ENCODE measurements at places on chromosomes 12 and 14.

DNA sequence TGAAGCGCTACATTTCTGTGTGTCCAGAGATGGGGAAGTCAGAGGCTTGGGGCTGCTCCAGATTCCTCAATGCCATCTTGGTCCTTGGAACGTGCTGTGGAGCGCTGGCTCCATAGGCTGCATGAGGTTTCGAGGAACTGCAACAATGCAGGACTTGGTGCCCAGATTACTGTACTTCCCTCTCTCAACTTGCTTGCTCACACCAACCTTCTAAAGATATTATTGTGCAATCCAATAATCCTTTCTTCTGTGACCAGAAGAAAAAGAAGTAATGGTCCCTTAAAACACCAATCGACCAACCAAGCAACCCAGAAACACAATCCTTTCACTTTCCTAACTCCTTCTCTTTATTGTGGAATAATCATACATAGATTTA is 3.7 kb downstream of the PRICKLE1 start:
- H3K36me3 ChIP-seq = no peaks in the 10 kb centered on the region
- peaks cover 29% of the 10 kb centered on the region for H3K27me3 ChIP-seq
- H3K4me3 ChIP-seq = no peak overlapping the region
- DNase-seq = no peak
- no peak overlapping the region for H3K27ac ChIP-seq

GRCh38 chr12:40794087-40794486 is 101.8 kb downstream of the CNTN1 start:
- DNase-seq = no peak
- no peaks in the 10 kb centered on the region for H3K27me3 ChIP-seq
- peaks cover 21% of the 10 kb centered on the region for H3K4me1 ChIP-seq
- H3K27ac ChIP-seq = no peak overlapping the region
- no peaks in the 10 kb centered on the region for H3K36me3 ChIP-seq

GRCh38 chr12:47721431-47721973 is 3.8 kb downstream of the ENDOU start:
- H3K36me3 ChIP-seq = no peaks in the 10 kb centered on the region
- H3K4me1 ChIP-seq = peaks cover 22% of the 10 kb centered on the region
- H3K27me3 ChIP-seq = no peaks in the 10 kb centered on the region

GRCh38 chr12:128338386-128339125 is 71.6 kb downstream of the TMEM132C start:
- no peaks in the 10 kb centered on the region for H3K36me3 ChIP-seq
- peak overlapping the region; percentile 51 for H3K27ac ChIP-seq
- H3K4me1 ChIP-seq = peaks cover 45% of the 10 kb centered on the region
- H3K4me3 ChIP-seq = peak overlapping the region; percentile 62
- no peak for DNase-seq

- H3K36me3 ChIP-seq = no peaks in the 10 kb centered on the region
- no peak overlapping the region for H3K4me3 ChIP-seq
- H3K4me1 ChIP-seq = peaks cover 18% of the 10 kb centered on the region
- H3K27ac ChIP-seq = no peak overlapping the region
- no peak for DNase-seq
These were observed 7.7 kb upstream of the MEG3 start for GRCh38 chr14:100818221-100818699.

GRCh38 chr12:91326058-91327027 is 143.7 kb upstream of the DCN start:
- H3K4me1 ChIP-seq = peaks cover 6% of the 10 kb centered on the region
- H3K36me3 ChIP-seq = no peaks in the 10 kb centered on the region
- no peak overlapping the region for H3K27ac ChIP-seq
- no peak overlapping the region for H3K4me3 ChIP-seq

GRCh38 chr12:72269491-72269890 is 2.7 kb upstream of the TRHDE start:
- H3K36me3 ChIP-seq = no peaks in the 10 kb centered on the region
- no peak for DNase-seq
- peaks cover 16% of the 10 kb centered on the region for H3K4me1 ChIP-seq
- H3K27me3 ChIP-seq = peaks cover 59% of the 10 kb centered on the region
- no peak overlapping the region for H3K4me3 ChIP-seq

DNA sequence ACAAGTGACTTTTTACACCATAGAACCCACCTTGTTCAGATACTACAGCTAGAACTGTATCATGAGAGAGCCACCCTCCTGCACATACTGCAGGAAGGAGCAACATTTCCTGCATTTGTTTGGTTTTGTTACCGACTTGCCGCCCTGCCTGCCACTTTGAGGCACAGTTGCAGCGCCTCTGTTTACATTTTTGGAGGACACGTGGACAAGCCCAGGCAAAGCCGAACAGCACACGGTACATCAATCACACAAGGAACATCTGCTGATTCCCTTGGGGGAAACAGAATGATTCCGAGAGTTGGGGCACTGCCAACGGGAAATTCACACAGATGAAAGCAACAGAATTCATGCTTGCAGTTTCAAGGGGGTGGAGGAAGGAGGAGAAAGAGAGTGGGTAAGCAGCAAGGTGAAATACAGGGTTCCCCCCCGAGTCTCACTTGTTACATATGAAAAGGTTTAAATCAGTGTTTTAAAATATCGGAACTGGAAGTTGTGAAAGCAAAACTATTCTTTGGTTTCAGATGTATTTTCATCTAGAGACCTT is 110.7 kb downstream of the BTG1 start:
- H3K36me3 ChIP-seq = no peaks in the 10 kb centered on the region
- H3K4me3 ChIP-seq = peak overlapping the region; percentile 5
- DNase-seq = no peak
- peaks cover 49% of the 10 kb centered on the region for H3K4me1 ChIP-seq
- peak overlapping the region; percentile 3 for H3K27ac ChIP-seq

DNA sequence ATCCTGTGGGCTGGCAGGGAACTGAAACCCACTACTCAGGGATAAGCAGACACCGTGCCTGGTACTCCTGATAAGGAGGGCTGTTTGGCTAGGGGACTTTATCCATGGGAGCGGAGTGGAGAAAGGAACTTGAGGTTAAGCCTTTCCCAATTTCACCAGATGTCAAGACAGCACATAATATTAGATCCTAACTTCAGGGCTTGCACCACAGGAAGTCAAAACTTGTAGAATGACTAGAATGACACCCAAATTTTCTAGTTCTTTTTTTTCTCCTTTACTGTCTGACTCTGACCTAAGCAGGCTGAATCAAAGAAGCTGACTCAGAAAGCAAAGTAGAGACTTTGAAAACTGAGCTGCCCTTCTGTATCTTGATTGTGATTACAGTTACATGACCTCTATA is 7.1 kb upstream of the CGRRF1 start:
- no peak overlapping the region for H3K27ac ChIP-seq
- no peaks in the 10 kb centered on the region for H3K4me1 ChIP-seq
- no peaks in the 10 kb centered on the region for H3K36me3 ChIP-seq
- H3K4me3 ChIP-seq = no peak overlapping the region

DNA sequence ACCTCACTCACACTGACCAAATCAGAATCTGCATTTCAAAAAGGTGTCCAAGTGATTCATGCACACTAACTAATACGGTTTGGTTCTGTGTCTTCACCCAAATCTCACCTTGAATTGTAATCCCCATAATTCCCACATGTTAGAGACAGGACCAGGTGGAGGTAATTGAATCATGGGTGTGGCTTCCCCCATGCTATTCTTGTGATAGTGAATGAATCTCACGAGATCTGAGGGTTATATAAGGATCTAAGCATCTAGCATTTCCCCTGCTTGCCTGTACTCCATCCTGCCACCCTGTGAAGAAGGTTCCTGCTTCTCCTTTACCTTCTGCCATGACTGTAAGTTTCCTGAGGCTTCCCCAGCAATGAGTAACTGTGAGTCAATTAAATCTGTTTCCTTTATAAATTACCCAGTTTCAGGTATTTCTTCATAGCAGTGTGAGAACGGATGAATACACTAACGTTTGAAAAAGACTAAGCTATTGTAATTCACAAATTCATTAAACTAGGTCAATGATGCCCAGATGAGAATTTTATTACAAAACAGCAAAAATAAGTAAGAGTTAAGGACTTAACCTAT is 759.1 kb downstream of the GALC start:
- no peaks in the 10 kb centered on the region for H3K4me1 ChIP-seq
- H3K27me3 ChIP-seq = no peaks in the 10 kb centered on the region

DNA sequence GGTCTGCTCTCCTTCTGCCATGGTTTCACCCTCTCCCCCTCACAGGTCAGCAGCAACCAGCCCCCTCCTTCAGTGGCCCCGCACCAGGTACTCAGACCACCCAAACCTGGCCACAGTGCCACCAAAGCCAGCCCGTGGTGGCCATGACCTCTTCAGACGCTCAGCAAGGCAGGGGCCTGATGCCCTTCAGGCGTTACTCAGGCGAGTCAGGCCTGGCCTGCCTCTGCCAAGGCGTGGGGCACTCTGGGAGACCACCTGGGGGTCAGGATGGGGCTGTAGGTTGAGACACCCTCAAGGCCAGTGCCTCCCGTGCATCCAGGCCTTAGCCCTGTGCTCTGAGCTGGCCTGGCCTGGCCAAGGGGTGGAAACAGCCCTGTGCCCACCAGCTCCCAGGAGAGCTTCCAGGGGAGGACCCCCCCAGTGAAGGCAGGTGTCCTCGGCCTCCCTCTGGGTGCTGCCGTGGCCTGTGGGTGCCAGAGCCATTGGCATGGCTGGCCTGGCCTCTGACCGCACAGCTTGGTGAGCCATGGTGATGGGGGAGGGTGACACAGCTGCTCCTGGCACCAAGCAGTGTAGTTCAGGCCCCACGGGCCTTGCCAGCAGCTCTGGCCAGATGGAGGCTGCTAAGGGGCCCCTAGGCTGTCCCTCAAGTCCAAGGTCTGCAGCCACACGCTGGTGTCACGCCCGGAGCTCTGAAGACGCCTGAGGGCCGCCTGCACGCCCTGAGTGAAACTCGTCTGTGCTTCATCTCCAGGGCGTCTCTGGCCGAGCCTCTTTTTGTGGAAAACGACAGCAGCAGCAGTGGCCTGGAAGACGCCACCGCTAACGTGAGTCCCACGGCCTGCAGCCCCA is 15.1 kb downstream of the XRCC3 start:
- peak overlapping the region; percentile 61 for H3K4me3 ChIP-seq
- H3K27ac ChIP-seq = no peak overlapping the region

GRCh38 chr12:94770791-94771190 is 120.4 kb upstream of the TMCC3 start:
- H3K4me3 ChIP-seq = no peak overlapping the region
- H3K27me3 ChIP-seq = peaks cover 2% of the 10 kb centered on the region
- H3K4me1 ChIP-seq = peaks cover 27% of the 10 kb centered on the region
- no peak for DNase-seq
- H3K27ac ChIP-seq = no peak overlapping the region

DNA sequence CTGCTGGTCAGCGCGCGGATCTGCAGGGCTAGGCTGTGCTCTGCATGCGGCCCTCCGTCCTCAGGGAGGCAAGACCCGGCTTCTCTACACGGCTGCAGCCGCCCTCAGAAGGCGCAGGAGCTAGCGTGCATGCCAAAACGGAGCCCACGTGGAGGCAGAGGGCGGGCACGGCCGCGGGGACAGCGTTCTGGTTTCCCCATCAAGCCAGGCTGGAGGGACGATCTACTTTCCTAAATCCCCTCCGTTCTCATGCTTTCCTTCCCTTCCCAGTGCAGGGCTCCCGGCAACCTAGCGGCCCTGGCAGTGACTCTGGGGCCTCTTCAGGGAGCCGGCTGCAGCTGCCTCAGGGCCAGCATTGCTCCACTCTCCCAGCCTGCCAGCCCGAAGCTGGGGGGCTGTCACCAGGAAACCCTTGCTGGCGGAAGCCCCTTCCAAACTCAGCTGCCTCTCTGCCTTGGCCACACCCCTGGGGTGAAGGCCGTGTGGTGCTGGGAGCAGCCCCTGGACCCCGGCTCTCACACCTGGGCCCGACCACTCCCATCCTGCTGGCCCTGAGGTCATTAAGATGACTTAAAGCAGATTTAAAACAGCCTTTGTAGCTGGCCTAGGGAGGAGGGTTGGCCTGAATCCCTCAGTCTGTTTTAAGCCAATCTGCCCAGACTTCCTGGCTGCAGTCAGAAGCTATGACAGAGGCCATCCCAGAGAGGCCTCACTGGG is 9.2 kb upstream of the GOLGA3 start:
- H3K4me1 ChIP-seq = no peaks in the 10 kb centered on the region
- no peak overlapping the region for H3K4me3 ChIP-seq
- no peaks in the 10 kb centered on the region for H3K27me3 ChIP-seq

GRCh38 chr14:103140316-103141109 is 17.3 kb downstream of the TNFAIP2 start:
- peaks cover 37% of the 10 kb centered on the region for H3K27me3 ChIP-seq
- no peak overlapping the region for H3K4me3 ChIP-seq
- H3K36me3 ChIP-seq = no peaks in the 10 kb centered on the region
- H3K27ac ChIP-seq = no peak overlapping the region
- DNase-seq = no peak
- peaks cover 15% of the 10 kb centered on the region for H3K4me1 ChIP-seq

DNA sequence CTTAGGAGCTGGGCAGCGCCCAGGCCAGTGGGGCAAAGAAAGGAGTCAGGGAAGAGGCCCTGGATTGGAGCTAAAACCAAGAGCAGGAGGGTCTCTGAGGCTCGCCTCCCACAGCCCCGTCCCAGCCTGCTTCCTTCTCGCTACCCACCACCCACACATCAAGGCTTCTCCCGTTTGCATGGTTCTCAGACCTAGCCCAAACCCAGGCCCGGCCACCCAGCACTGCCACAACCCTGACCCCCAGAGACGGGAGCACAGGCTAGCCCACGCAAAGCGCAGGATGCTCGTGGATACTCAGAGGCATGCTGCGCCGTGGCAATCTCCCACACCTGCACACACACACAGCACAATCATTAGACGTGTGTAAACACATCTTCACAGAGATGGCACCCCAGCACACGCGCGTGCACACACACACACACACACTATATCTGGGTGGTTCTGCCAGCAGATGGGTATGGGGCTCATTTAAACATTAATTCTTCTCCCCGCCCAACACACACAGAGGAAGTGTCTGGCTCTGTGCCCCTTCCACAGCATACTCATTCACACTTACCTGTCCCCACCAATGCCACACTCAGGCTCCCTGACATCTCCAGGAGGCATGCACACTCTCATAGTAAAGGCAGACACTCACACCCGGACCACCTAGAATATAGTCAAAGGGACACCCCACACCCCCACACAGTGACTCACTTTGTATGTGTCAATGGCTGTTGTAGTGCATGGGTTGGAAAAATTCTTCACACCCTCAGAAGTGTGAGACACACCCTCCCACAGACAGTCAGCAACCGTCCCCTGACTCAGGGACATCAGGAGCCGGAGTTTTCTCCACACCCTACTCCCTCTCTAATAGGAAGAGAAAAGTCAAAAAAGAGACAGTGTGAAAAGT is 1.1 kb downstream of the CARMIL3 start:
- no peak for DNase-seq
- H3K27ac ChIP-seq = no peak overlapping the region
- H3K4me1 ChIP-seq = peaks cover 14% of the 10 kb centered on the region
- no peaks in the 10 kb centered on the region for H3K36me3 ChIP-seq

GRCh38 chr12:25242981-25243679 is 7.6 kb downstream of the KRAS start:
- peaks cover 11% of the 10 kb centered on the region for H3K4me1 ChIP-seq
- H3K27me3 ChIP-seq = no peaks in the 10 kb centered on the region
- no peak overlapping the region for H3K4me3 ChIP-seq
- no peak for DNase-seq

GRCh38 chr12:95548056-95548538 is 3.2 kb downstream of the USP44 start:
- peaks cover 65% of the 10 kb centered on the region for H3K27me3 ChIP-seq
- peaks cover 2% of the 10 kb centered on the region for H3K36me3 ChIP-seq
- peak overlapping the region; percentile 69 for H3K27ac ChIP-seq
- DNase-seq = peak; percentile 30
- H3K4me3 ChIP-seq = peak overlapping the region; percentile 77
- H3K4me1 ChIP-seq = peaks cover 54% of the 10 kb centered on the region

Data from neural crest cell (in vitro differentiated cells).